ENCODE measurements at places on chromosomes 16 and 17.

GRCh38 chr16:67029254-67030096 is 526 bp downstream of the CBFB start:
- DNase-seq, result peak; percentile 67

GRCh38 chr17:18018411-18018921 is 20.5 kb downstream of the ATPAF2 start:
- no peak for DNase-seq

GRCh38 chr17:31530391-31530985 is 139.0 kb downstream of the RAB11FIP4 start:
- DNase-seq, result no peak

DNA sequence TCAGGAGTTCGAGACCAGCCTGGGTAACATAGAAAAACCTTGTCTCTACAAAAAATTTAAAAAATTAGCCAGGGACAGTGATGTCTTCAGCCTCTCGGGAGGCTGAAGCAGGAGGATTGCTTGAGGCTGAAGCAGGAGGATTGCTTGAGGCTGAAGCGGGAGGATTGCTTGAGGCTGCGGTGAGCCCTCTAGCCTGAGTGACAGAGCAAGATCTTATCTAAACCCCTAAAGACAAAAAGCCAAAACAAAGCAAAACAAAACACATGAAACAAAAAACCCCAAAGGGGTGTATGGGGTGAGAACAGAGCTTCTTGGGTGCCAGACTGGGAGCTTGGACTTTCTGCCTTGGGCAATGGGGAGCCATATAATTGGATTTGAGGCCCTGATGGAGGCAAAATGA is 2.6 kb downstream of the SPNS3 start:
- no peak for DNase-seq

DNA sequence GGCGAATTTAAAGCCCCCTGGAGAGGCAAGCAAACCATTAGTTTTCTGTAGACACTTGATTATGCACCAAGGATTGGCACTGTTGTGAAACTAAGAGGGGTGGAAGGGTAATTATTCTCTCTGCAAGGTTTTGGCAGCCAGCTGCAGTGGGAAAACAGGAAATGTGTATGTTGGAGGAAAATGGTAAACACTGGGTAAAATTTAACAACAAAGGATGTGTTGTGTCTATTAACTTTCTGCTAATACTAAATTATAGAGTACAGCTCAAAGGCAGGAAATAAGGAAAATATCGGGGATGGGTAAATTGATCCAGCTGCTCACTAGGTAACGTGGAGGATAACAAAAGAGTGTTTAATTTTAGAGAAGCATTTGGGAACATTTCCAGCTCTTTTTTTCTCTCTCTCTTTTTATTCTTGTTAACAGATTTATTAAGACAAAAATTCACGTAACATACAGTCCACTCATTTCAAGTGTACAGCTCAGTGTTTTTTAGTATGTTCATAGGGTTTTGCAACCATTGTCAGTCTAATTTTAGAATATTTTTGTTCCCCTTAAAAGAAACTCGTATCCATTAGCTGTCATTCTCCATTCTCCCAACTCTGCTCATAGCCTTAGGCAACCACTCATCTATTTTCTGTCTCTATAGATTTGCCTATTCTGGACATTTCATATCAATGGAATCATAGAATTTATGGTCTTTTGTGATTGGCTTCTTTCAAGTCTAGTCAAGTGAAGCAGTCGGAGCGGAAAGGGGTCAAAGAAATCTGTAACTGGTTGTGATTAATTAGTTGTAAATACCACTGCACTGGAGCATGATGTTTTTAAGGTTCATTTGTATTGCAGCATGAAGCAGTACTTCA is 41.8 kb downstream of the TANGO6 start:
- DNase-seq, result no peak

DNA sequence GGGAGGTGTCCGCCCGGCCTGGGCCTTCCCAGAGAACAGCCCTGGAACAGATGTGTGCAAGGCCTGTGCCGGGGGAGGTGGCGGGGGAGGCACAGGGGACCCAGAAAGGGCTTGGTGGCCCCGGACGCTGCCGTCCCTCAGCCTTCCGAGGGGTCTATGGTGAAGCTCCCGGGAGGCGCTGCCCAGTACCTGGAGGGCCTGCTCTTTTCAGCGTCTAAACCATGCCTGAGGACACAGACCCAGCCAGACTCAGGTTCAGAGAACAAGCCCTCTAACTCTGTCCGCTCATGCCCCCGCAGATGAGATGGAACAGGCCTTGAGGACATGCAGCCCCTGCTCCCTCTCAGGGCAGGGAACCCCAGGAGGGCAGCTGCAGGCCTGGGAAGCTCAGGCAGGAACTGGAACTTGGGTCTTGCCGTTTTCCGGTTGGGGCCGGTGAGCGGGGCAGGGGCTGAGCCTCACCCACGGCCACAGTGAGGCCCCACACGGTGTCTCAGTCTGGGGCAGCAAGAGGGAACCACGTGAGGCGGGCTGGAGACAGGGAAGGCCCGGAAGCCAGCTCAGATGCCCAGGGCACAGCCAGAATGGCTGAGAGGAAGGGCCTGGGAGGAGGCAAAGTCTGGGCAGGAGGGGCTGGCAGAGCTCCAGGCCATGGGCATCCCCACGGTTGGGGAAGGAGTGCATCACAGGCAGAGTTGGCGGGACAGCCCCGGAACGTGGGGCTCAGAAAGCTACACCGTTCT is 12.5 kb downstream of the SLC16A3 start:
- DNase-seq, result no peak

GRCh38 chr17:21210411-21211076 is 3.4 kb downstream of the TMEM11 start:
- no peak for DNase-seq

GRCh38 chr17:74404218-74404617 is 27.7 kb upstream of the GPRC5C start:
- DNase-seq, result no peak

- DNase-seq, result no peak
Observed at GRCh38 chr16:14371778-14372431, 258.2 kb downstream of the PARN start.

DNA sequence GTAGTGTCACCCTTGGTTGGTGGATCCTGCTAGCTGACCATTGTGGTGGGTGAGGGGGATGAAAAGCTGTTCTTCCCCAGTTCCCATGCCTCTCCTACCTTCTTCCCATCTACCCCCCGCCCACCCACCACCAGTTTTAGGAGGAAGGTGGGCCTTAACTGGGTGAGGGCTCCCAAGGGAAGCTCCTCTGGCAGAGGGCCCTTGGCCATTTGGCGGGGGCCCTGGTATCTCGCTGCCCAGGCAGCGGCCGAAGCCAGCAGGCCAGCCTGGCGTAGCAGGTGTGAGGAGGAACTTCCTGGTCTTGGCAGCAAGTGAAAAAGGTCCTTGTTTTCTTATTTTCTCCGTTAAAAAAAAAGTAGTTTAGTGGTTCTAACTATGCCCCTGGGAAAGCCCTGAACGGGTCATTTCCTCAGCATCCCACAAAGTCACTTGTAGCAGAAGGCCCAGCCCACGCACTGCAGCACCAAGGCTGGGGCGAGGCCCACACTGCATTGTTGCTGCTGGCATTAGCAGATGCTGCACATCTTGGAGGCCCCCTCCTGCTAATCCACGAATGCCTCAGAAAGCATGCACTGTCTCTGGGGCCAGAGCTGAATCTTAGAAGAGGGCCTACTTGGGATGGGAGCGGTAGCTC is 72.5 kb downstream of the MPRIP start:
- no peak for DNase-seq

GRCh38 chr16:85570213-85570734 is 42.8 kb upstream of the GSE1 start:
- DNase-seq, result no peak

DNA sequence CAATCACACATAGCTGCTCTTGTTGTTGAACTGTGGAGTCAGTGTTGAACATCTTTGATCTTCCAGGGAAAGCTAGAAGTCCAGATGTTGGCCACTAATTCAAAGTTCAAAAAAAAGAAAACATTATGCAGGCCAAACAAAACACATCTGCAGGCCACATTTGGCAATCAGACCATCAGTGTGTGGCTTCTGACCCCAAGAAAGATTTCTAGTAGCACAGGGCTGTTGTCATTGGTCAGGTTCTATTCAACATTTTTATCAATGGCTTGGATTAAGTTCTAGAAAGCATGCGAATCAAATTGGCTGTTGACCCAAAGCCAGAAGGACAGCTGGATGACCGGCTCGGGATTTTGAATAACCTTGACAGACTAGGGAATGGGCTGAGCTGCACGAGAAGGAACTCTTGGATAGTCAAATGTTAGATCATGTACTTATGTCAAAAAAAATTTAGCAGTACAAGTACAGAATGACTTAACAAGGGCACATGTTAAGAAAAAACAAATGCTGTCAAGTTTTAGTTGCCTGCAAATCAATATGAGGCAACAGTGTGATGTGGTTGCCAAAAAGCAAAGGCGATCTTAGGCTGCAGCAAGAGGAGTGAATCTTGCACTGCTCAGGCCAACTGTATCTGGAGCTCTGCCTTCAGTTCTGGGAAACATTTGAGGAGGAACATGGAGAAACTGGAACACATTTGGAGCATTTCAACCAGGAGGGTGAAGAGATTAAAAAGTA is 187.6 kb downstream of the RGS9 start:
- DNase-seq, result no peak

- DNase-seq, result no peak
Observed at GRCh38 chr17:30921544-30922196, at the start of gene ADAP2. TSS of gene ADAP2 (plus strand) at chr17:30921945. CDS start at chr17:30922015, 70 bp downstream.

GRCh38 chr16:65126845-65127624 is 5.2 kb upstream of the CDH11 start:
- no peak for DNase-seq

DNA sequence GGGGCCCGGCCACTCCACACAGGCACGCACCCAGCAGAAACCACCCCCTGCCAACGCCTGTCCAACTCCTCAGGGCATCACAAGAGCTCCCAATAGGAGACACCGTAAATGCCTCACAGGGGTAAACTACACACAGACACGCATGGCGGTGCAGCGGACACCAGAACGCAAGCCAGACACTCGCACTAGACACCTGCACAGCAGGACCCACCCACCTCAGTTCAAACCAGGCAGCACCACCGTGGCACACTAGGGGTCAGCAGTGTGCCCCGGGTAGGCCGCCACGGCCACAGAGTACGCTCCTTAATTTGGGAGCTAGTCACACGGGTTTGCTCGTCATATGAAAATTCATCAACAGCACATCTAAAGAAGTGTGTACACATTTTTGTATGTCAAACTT is 3.4 kb downstream of the SLC38A10 start:
- peak; percentile 68 for DNase-seq

DNA sequence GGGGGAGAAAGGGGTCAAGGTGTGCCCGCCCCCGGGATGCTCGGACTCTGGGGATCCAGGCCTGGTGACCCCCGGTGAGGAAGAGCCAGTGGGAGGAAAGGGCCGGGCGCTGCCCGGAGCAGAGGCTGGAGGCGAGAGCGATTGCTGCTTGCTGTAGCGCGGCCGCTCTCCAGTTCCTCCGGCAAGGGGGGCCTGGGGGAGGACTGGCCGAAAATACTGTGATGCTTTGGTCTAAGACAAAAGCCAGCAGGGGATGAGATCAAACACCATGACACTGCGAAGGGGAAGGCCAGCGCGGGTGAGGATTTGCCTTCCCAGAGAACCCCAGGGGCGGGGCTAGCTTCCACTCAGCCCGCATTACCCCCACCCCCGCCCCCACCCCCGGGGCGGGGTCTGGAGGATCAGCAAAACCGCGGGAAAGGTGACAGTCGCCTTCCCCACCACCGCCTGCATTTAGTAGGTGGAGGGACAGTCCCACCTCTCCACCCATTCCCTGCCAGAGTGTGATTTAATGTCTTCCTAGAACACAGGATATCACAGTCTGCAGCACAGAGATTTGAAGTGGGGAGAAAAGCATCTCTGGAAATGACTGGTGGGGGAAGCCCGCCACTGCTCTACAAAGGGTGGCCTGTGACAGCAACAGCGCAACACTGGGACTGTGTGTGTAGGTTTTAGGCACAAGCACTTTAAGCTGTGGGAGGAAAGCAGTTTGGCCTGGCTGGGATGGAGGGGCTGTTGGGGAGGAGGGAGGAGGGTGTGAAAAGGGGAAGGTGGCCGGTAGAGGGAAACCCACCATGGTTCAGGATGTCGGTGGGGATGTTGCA is 25.7 kb downstream of the MRC2 start:
- peak; percentile 80 for DNase-seq

GRCh38 chr16:20153444-20153843 is 79.8 kb upstream of the GPR139 start:
- DNase-seq, result no peak

GRCh38 chr16:49833085-49833484 is 22.8 kb downstream of the ZNF423 start:
- DNase-seq, result no peak

DNA sequence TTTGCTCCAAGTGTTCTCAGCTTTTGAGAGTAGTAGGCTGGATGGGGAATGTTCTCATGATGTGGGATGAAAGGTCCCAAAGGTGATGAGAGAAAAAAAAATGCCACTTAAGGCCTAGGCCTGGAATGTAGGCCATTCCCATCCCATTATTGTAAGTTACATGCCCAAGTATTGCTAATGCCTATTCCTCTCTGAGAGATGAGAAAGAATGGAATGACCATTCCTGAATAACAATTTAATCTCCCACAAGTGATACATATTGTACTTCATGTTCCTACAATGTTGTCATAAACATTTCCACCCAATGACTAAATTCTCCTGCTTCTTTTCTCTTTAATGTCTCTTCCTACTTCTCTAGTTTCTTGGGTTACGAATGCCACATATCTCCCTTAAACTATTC is 102.8 kb upstream of the KCNJ16 start:
- no peak for DNase-seq

DNA sequence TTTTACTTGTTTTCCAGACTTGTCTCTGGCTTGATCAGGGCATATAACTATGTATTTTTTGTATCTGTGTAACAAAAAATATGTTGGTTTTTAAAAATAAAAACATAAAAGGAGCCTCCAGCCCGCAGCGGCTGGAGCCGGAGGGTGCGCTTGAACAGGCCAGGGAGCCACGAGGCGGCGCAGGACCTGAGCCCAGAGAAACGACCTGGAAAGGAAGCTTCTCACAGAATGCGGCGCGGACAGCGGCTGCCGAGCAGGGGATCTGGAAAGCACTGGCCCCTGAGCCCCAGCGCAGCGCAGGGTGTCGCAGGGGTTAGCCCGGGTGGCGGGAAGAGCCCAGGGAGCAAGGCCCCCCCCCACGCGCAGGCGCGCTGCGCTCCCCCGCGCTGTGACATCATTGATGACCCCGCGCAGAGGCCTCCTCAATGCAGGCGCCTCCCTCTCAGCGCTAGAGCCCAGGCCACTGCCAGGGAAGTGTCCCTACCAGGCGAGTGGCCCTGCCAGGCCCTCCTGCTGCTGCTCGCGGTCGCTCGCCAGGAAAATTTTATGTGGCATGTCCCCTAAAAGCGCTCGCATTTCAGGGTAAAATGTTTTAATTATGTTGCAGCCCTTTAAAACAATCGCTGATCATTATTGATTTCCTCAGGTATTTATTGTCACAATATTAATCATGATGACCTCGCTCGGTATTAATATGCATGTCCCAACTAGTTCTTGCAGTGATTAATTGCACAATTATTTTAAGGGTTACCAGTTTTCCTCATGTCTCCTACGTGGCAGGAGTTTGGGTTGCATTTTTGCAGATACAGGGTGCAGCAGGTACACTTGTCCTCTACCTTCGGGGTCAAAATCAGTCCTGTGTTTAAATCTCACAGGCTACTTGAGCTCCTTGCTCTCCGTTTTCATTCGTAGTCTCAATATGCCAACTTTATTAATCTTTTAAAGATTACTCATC is 134.2 kb downstream of the USP22 start:
- DNase-seq, result peak; percentile 76

- DNase-seq, result no peak
Observed at GRCh38 chr17:76381633-76382350, 2.6 kb upstream of the SPHK1 start.

All from activated CD4-positive, CD25-positive, alpha-beta regulatory T cell treated with anti-CD3 and anti-CD28 coated beads, Interleukin-2, amount 50 U/mL, for 72 hours (primary cell).